HT1080 (cell line): ENCODE measurements at places on chromosomes 5 and 9. TPM values are rescaled to one million over a fixed set of nuclear protein-coding genes. Genes with fewer than 3 reads are reported as not detected.

The PCDHB3 gene
- 0.03 TPM in 1 of 2 replicates, not detected in the other for total RNA-seq

The ANKRD34B gene
- not detected in 2 replicates for total RNA-seq

The GFRA3 gene
- not detected in 2 replicates for total RNA-seq

The BRINP1 gene
- not detected in 2 replicates for total RNA-seq

The SLC45A2 gene
- total RNA-seq, result not detected in 2 replicates

The TRIM23 gene
- 13.8 and 14.0 TPM in 2 replicates for total RNA-seq

The GRXCR2 gene
- not detected in 2 replicates for total RNA-seq

The POLR3G gene
- 26.6 and 34.8 TPM in 2 replicates for total RNA-seq

The INSL4 gene
- 0.33 and 0.39 TPM in 2 replicates for total RNA-seq

The PCBD2 gene
- 9.1 and 10.0 TPM in 2 replicates for total RNA-seq

The ROR2 gene
- total RNA-seq, result 0.03 and 0.29 TPM in 2 replicates

The SCGB3A1 gene
- not detected in 2 replicates for total RNA-seq

The IL33 gene
- total RNA-seq, result not detected in 2 replicates

The ZBTB26 gene
- 4.2 and 5.4 TPM in 2 replicates for total RNA-seq

The SLC6A7 gene
- total RNA-seq, result 0.03 TPM in 1 of 2 replicates, not detected in the other

The RPL37 gene
- 2,054 and 2,634 TPM in 2 replicates for total RNA-seq

The GABRB2 gene
- total RNA-seq, result 0.47 TPM in 1 of 2 replicates, not detected in the other

The PDE6A gene
- not detected in 2 replicates for total RNA-seq

The FAM221B gene
- total RNA-seq, result not detected in 2 replicates

The LRRC26 gene
- total RNA-seq, result not detected in 2 replicates

The MARCHF3 gene
- total RNA-seq, result 5.0 and 9.9 TPM in 2 replicates

The SLCO6A1 gene
- total RNA-seq, result not detected in 2 replicates

The DBH gene
- total RNA-seq, result not detected in 2 replicates

The DMGDH gene
- total RNA-seq, result 0.24 TPM in 1 of 2 replicates, not detected in the other

The ZNF484 gene
- total RNA-seq, result 4.9 and 5.5 TPM in 2 replicates

The RNF208 gene
- total RNA-seq, result 0.10 and 0.96 TPM in 2 replicates

The NR4A3 gene
- 0.03 and 0.23 TPM in 2 replicates for total RNA-seq

The KDM3B gene
- total RNA-seq, result 37.4 and 39.7 TPM in 2 replicates

The BTNL3 gene
- not detected in 2 replicates for total RNA-seq

The GLRA1 gene
- not detected in 2 replicates for total RNA-seq
